ENCODE measurements at places on chromosomes 16 and 17. TPM values are rescaled to one million over a fixed set of nuclear protein-coding genes. Genes with fewer than 3 reads are reported as not detected.

- peak; percentile 61 for DNase-seq
Observed at GRCh38 chr16:57802341-57803133, at the start of gene KIFC3. KIFC3 (minus strand) TSS chr16:57802491; CDS start chr16:57798243, 4,248 bp downstream.

- DNase-seq: no peak
Observed at GRCh38 chr17:81116704-81117103, 48.6 kb upstream of the PVALEF start.

GRCh38 chr17:9104370-9105041, 83.2 kb downstream of the NTN1 start:
- no peak for DNase-seq

DNA sequence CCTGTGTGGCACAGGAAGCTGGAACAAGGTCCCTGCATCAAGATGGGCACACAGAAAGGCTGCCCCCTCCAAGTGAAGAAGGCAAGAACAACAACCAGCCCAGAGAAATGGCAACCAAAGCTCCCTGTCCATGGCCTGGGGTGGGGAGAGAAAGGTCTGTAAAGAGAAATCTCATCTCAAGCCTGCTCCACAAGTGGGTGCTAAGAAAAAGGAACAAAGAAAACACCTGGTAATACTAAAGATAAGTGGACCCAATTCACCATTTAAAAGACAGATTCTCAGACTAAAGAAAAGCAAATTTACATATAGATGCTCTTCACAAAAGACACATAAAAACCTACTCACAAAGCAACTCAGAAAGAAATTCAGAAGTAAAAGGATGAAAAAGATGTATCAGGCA, 107.4 kb downstream of the PARN start:
- no peak for DNase-seq

DNA sequence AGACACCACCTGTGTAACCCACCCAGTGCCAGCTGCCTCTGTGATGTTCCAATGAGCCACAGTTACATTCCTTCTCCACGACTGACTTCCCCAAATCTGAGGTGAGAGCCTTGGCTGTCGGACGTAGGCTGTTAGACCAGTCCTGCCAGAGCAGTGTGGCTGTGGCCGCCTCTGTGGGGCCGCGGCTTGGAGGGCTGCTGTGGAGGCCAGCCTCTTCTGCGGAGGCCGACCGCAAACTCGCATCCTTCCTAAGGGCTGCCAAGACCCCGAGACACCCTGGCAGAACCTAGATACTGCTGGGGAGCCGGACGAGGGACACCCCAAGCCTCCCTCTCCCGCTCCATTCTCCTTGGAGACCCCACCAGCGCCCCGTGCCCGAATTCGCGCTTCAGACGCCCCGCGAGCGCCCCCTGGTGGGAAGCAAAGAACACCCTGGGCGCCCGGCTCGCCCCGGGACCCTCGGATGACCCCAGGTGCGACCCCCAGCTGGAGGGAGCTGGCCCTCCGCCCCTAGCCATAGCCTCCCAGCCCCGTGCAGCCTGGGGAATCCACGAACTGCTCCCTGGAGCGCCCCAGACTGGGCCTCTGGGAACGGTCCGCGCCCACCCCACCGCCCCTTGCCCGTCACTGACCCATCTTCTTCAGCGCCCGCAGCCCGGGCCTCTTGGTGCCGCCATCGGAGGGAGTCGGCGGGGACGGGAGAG, 547 bp downstream of the PLCD3 start:
- DNase-seq: no peak

KIFC3 gene
- total RNA-seq: 32.8 TPM

All from fibroblast of the aortic adventitia (primary cell).